GM23248 (cell line): ENCODE measurements at places on chromosomes 2 and 18.

- H3K4me1 ChIP-seq = peaks cover 44% of the 10 kb centered on the region
- no peak overlapping the region for H3K4me3 ChIP-seq
- peak; percentile 54 for DNase-seq
- no peaks in the 10 kb centered on the region for H3K36me3 ChIP-seq
- peak overlapping the region; percentile 94 for H3K27ac ChIP-seq
These were observed 41.2 kb downstream of the MCFD2 start for GRCh38 chr2:46874236-46874929.

- no peaks in the 10 kb centered on the region for H3K4me1 ChIP-seq
- H3K4me3 ChIP-seq = no peak overlapping the region
- no peak for DNase-seq
- no peaks in the 10 kb centered on the region for H3K27me3 ChIP-seq
- H3K36me3 ChIP-seq = no peaks in the 10 kb centered on the region
- no peak overlapping the region for H3K27ac ChIP-seq
These were observed 1072.5 kb downstream of the SUCLG1 start for GRCh38 chr2:83386549-83386948.

- H3K36me3 ChIP-seq = no peaks in the 10 kb centered on the region
- no peaks in the 10 kb centered on the region for H3K27me3 ChIP-seq
- no peaks in the 10 kb centered on the region for H3K4me1 ChIP-seq
- no peak overlapping the region for H3K4me3 ChIP-seq
- no peak overlapping the region for H3K27ac ChIP-seq
These were observed 337.9 kb upstream of the PKDCC start for GRCh38 chr2:41709702-41710599.

GRCh38 chr2:212730994-212731393, 192.4 kb upstream of the ERBB4 start:
- peaks cover 10% of the 10 kb centered on the region for H3K4me1 ChIP-seq
- no peak for DNase-seq
- H3K36me3 ChIP-seq = no peaks in the 10 kb centered on the region
- no peak overlapping the region for H3K27ac ChIP-seq
- no peaks in the 10 kb centered on the region for H3K27me3 ChIP-seq

DNA sequence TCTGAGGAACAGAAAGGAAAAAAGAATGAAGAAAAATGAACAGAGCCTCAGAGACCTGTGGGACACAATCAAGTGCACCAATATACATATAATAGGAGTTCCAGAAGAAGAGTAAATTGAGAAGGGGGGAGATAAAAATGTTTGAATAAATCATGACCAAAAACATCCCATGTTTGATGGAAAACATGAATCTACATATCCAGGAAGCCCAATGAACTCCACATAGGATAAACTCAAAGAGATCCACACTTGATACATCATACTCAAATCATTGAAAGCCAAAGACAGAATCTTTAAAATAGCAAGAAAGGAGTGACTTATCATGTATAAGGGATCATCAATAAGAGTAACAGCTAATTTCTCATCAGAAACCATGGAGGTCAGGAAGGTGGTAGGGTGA, 80.0 kb downstream of the COA5 start:
- H3K36me3 ChIP-seq = no peaks in the 10 kb centered on the region
- no peaks in the 10 kb centered on the region for H3K27me3 ChIP-seq
- DNase-seq = no peak
- H3K4me3 ChIP-seq = no peak overlapping the region
- no peaks in the 10 kb centered on the region for H3K4me1 ChIP-seq

DNA sequence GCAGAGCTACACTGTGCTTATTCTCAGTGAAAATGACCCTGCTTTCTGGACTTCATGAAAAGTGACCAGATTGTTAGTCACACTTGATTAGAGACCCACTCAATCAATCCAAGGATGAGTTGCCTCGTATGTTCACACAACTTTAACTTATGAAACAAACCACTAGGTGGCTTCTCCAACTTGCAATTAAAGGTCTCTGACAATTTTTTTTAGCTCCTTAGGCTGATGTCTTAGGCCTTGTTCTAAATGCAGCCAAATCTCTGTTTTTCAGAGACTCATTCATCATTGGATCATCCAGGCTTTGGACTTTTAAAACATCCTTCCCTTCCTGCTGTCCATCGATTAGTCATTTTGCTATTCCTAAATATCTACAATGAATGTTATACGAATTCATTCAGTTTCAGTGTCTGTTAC, 63.4 kb downstream of the MREG start:
- no peaks in the 10 kb centered on the region for H3K36me3 ChIP-seq
- no peak overlapping the region for H3K4me3 ChIP-seq
- H3K4me1 ChIP-seq = no peaks in the 10 kb centered on the region
- DNase-seq = peak; percentile 72

DNA sequence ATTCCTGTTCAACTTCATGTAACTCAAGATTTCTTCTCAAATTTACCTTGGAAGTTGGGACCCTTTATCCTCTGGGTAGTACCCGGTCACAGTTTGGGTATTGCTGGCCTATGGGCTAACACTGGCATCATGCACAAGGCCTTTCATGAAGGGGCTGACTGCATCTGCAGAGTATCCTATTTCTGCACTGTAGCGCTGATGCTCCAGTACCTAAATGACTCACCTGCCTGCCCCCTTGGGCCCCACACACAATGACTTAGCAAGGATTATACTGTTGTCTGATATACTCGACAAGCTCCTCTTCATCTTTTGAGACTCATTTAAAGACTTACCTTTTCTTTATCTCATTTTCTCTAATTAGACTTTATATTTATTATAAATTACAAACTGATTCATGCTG, 39.9 kb downstream of the DNAH6 start:
- no peak for DNase-seq
- no peaks in the 10 kb centered on the region for H3K4me1 ChIP-seq
- no peaks in the 10 kb centered on the region for H3K27me3 ChIP-seq
- no peaks in the 10 kb centered on the region for H3K36me3 ChIP-seq

DNA sequence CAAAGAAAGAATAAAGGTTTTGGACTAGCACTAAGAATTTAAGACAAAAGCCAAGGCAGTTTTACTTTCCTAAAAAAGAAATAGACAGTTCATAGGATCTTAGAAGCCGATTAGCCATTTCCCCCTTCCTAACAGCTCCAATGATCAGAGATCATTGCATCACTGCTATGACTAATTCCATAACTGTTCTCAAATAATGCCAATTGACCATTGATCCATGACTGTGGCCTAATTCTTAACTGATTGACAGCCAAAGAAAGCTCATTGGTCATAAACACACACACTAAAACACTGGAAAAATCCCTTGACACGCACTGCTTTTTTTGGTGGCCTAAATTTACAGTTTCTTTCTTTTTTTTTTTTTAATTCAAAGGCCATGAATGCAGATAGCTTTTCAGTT, 345.0 kb upstream of the ACVR2A start:
- H3K27me3 ChIP-seq = 0 out of 2 replicates have a peak, but pooled peaks cover 2% of the 10 kb centered on the region
- peak; percentile 7 for DNase-seq
- no peak overlapping the region for H3K4me3 ChIP-seq
- H3K36me3 ChIP-seq = no peaks in the 10 kb centered on the region
